ENCODE measurements at places on chromosomes 12 and 14.

- DNase-seq: no peak
These were observed 221.8 kb upstream of the DCN start for GRCh38 chr12:91404441-91404840.

DNA sequence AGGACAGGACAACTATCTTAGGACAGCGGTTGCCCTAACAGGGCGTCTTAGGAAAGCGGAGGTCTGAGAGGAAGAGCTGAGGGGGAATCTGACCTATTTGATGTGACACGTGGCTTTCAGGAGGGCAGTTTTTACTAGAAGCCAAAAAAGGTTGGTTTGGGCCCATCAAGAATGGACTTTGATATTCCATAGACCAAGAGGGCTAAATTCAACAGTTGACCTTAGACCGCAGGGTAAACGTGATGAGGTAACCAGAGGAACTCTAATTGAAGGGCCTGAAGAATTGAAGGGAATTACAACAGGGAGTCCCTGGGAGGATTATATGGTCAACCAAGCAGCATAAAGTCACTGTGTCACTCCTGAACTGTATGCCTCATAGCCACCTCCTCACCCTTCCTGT is 11.5 kb downstream of the C1S start:
- DNase-seq: no peak

- DNase-seq: no peak
These were observed 133.3 kb downstream of the RMST start for GRCh38 chr12:97595936-97596335.

GRCh38 chr12:22018860-22019259 is 27.2 kb upstream of the CMAS start:
- no peak for DNase-seq

DNA sequence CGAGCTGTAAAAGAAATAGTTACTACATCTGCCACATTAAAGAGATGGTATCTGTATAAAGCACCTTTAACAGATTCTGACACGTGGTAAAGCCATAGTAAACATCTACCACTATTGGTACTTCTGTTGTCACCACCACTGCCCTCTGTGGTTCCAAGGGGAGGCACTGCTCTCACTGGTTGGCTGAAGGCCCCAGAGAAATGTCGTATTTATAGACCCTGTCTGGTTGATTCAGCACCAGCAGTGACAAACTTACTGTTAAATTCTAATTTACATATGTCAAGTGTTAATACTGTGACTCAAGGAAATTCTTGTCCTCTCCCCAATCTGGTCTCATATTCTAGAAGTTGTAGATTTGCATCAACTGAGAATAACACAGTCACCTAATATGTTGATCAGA is 281.1 kb downstream of the ERC1 start:
- no peak for DNase-seq

DNA sequence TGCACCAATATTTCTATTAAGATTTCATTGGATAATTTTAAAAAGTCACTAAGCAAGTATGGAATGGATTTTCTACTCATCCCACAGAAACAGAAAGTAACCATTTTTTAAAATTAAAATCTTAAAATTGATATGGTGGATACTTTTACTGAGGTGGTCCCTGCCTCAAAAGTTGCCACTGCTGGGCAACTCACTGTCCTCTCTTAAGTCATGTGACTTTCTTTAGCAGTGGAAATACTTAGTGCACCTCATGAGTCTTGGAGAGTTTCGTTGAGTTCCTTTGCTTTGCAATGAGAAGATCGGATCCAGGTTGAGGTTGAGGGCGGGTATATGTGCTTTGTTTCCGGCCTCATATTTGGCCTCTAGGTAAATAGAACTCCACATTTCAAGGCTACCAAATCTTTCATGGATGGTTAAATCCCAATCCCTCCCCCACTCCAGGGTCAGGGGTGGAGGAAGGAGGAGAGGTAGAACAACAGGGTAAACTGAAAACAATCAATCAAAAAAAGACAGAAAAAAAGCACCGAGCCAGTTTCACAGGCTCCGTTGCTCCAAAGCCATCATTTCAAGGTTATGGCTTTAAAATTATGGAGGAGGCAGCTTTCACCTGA is 39.5 kb upstream of the DUSP6 start:
- DNase-seq: no peak

- DNase-seq: no peak
These were observed 93.4 kb upstream of the CPM start for GRCh38 chr12:69026336-69026735.

DNA sequence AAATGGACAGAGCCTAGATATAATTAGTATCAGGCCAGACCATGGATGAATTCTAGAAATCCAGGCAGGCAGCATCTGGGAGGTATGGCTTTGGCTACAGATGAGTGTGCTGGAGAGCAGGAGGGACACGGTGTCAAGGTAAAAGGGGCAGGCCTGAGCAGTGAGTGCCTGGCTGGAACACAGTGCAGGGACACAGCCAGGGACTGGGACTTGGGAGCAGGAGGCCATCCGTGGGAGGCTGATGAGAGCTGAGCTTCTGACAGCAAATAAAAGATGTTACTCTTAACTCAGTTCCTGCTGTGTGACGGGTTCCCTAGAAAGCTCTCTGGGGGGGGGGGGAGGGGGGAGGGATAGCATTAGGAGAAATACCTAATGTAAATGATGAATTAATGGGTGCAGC is 13.6 kb upstream of the LGALS3 start:
- DNase-seq: no peak

GRCh38 chr12:15274561-15274967 is 47.7 kb upstream of the PTPRO start:
- no peak for DNase-seq

GRCh38 chr14:86015941-86016340 is 486.0 kb downstream of the FLRT2 start:
- no peak for DNase-seq

- no peak for DNase-seq
These were observed 35.2 kb downstream of the SLC6A12 start for GRCh38 chr12:178829-179109.

DNA sequence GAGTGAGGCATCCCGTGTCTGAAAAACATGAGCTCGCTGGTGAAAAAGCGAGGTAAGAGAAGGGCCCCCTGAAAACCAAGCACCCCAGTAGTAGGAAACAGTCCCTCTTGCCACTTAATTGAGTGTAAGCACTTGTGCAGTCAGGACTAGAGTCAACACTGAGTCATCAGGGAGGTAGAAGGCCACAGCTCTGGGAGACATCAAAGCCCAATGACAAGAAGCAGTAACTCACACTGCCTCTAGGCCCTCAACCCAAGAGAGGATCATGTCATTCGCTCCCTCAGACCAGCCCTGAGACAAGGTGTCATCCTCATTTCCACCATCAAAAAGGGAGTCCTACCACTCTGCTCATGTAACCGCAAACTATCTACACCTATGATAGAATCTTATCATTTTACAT is 17.8 kb downstream of the POMT2 start:
- DNase-seq: peak; percentile 47

- no peak for DNase-seq
These were observed 311.7 kb downstream of the DIO2 start for GRCh38 chr14:79899610-79900009.

- peak; percentile 4 for DNase-seq
These were observed 205.3 kb upstream of the PRICKLE1 start for GRCh38 chr12:42794806-42795205.

DNA sequence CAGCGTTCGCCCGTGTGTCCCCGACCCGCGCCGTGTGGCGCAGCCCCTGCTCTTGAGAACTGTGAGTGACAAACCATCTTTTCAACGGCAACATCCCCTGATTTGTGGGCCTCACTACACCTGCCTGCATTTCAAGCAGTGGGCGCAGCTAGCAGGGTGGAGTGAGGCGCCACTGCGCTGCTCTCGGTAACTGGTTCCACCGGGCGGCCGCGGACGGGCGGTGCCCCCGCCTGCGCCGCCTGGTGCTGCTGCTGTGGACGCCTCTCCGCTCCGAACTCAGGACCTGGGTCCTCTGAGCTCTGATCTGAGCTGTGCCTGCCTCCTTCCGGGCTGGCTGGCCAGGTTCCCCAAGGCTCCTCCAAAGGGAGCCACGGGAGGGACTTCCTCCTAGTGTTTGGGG is 5.9 kb upstream of the DEGS2 start:
- DNase-seq: no peak

GRCh38 chr12:62632411-62632918 is 165.8 kb downstream of the MON2 start:
- peak; percentile 19 for DNase-seq

DNA sequence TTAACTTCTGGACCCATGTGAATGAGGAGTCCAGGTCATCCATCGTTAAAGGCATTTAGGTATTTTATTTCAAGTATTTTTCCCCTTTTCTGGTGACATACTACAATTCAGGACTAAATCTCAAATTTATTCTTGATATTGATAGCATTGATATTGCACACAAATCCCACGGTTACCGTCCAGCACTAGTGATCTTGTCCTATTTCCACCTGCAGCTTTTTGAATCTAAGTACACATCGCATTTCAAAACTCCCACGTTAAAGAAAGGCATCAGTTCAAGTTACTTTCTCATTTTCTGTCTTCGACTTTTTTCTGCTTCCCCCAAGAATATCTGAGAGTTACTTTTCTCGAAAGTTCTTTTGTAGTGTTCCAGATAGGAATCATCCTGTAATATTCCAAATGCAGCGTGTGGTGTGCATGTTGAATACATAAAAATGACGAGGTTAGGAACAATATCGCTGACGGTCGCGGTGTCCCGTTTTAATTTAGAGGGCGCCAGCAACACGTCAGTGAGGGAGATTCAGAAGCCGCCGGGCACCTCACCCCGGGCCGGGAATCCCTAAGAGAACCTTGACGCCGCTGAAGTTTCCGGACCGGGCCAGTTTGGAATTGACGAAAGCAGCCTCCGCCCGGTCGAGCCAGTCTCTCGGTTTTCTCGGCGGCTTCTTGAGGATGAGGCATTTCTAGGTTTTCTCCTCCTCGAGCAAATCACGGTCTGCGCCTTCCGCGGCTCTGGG is 569 bp upstream of the RGS6 start:
- no peak for DNase-seq

DNA sequence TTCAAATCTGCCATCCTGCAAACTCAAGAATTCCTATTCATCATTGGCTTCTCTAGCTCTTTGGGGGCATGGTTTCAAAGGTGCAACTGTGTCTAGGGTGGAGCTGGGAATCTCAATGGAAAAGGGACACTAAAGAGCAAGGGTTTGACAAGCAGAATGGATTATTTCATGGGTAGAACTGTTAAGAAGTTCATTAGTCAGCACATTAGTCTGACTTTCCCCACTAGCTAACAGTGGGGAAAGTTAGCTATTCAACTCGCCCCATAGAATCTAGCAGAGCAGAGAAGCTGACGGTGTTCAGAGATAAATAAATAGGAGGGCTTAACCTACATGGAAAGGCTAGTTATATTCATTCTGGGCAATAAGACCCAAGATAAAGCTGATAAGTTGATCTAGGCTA is 153.9 kb downstream of the EMP1 start:
- no peak for DNase-seq

DNA sequence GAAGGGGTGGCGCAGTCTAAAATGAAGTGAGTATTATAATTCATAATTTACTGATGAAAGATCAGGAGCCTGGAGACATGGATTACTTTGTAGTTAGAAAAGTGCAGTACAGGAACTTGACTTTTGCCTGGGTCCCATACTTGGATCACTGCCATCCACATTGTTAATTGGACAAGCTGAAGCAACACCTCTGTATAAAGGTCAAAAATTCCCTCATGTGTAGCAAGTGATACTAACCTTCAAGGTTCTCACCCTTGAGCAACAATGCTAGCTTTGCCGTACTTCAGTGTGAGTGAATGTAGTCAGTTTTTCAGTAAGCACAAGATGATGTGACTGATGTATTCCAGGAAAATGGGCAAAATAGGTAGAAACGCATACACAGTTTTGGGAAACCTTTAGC is 44.6 kb upstream of the PLBD1 start:
- DNase-seq: no peak

DNA sequence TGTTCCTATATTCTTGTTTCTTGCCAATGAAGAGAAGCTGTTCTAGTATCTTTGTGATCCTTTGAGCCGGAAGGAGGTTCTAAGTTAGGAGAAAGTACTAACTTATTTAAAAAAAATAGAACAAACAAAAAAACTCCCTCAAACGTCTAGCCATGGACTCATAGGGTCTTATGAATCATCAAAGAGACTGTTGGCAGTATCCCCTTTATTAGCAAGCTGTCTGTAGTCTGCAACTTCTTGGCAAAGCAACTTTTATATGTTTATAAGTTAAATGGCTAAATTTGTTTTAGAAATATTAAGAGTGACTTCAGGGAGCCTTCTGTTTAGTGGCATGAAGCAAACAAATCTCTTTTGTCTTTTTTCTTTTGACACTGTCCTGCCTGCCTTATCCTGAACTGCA is 291.9 kb downstream of the FUT8 start:
- DNase-seq: no peak

DNA sequence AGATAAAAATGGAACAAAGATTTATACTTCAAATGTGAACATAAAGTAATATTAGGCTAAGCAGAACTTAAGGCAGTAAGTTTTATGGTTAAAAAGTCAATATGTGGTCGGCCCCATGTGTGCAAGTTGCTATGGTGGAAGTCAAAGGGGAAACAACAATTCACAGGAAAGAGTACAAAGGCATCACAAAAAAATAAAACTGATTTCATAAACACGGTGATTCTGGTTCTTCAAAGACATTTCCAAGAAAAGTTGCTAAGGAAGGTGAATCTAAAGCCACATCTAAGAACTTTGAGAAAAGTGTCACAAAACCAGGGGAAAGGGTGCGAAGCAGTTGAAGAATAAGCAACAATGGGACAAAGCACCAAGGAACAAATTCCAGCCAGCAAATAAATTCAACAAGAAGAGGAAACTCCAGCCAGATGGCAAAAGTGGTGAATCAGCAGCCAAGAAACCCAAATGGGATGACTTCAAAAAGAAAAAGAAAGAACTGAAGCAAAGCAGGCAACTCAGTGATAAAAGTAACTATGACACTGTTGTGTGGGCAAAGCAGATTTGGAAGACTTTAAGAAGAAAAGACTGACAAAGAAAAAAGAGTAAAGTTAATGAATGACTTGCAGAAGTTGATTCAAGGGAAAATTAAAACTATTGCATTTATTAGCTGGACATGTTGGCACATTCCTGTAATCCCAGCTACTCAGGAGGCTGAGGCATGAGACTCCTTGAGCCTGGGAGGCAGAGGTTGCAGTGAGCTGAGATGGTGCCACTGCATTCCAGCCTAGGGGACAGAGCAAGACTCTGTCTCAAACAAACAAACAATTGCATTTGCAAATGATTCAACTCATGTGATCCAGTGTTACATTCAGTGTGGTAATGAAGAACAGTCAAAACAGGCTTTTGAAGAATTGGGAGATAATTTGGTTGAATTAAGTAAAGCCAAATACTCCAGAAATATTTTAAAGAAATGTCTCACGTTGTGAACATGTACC is 19.5 kb downstream of the PTGDR start:
- DNase-seq: no peak

DNA sequence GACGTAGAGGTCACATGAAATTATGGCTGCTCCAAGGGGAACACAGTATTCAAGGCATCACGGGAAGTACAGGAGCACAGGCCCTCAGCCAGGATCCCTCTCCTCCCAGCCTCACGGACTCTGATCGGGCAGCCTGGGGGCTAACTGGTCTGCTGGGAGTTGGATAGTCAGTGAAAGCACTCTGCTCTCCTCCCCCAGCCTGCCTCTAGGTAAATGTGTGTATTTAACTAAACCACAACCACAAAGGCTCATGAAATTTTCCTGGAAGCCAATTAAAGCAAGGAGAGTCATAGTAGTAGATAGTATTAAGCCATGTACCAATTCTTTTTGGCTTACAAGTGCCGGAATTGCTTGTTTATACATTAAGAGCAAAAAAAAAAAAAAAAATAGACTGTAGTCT is 254.3 kb downstream of the MSRB3 start:
- DNase-seq: peak; percentile 36
